ENCODE measurements at places on chromosomes 1 and 21.
A peak's percentile ranks its signal among the peaks of the same experiment; 100 is the strongest.

GRCh38 chr1:226064816-226065248 lies 2.3 kb downstream of the H3-3A start:
- DNase-seq: peak; percentile 21

DNA sequence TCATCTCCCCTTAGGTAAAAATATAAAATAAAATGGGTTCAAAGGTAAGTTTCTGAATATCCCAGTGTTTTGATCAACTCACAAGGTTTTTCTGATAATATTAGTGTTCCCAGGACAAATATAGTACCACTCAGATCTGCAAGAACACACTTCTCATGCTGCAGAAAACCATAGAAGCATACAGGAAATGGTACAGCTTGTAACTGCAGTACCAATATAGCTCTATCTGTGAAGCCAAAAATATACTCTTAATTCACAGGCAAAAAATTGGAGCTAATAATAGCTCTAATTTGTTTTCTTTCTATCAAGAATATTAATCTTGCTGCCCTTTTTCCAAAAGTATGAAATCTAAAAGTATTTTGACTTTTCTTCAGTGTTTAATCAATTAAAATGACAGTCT lies 13.2 kb downstream of the VPS45 start:
- DNase-seq: no peak

GRCh38 chr1:214557952-214558735 lies 6.7 kb upstream of the PTPN14 start:
- peak; percentile 42 for DNase-seq

GRCh38 chr1:46248122-46248920 lies 758 bp downstream of the RAD54L start:
- peak; percentile 32 for DNase-seq

- no peak for DNase-seq
These were observed 133.4 kb upstream of the FGGY start for GRCh38 chr1:59163268-59164092.

GRCh38 chr1:48773133-48773532 lies 3.6 kb downstream of the BEND5 start:
- no peak for DNase-seq

GRCh38 chr1:97396463-97396862 lies 524.4 kb downstream of the DPYD start:
- DNase-seq: no peak

DNA sequence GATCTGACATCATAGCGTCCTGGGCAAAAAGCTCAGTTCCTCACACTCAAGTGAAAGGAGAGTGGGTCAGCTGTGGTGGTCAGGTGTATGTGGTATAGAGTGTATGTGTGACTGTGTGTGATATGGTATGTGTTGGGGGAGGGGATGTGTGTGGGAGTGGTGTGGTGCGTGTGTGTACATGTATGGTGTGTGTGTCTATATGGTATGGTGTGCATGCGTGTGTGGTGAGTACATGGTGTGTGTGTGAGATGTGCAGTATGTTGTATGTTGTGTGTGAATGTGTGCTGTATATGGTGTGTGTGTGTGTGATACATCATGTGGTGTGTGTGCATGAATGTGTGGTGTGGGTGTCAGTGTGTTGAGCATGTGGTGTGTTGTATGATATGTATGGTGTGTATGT lies 20.9 kb downstream of the FAM3B start:
- DNase-seq: no peak

DNA sequence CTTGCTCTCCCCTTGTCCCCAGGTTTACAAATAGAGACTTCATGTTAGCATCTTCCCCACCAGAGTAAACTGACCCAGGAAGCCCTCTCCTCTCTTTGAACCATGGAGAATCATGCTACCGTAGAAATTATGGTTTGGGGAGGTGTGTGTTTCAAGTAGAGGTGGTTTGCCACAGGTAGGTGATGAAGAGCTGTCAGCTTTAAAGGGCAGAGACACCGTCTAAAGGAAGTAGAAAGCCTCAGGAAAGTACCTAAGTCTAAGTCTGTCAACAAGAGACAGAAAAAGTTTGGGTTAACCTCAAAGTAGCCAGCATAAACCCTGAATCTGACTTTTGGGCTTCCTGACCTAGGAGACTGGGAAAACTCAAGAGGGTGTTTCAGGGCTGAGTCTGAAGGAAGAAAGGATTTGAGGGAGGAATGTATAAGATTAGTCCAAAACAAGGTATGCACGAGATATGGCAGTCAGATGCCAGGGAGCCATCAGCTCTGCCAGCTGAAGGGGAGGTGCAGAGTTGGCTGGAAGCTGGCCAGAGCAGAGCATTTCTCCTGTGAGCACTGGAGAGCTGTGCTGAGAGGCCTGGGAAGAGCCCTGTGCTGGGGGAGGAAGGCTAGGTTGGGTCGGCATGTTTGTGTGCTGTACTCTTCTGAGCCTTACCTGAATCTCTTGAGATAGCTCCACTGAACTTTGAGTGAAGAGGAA lies 14.3 kb downstream of the ADAMTSL4 start:
- DNase-seq: no peak

DNA sequence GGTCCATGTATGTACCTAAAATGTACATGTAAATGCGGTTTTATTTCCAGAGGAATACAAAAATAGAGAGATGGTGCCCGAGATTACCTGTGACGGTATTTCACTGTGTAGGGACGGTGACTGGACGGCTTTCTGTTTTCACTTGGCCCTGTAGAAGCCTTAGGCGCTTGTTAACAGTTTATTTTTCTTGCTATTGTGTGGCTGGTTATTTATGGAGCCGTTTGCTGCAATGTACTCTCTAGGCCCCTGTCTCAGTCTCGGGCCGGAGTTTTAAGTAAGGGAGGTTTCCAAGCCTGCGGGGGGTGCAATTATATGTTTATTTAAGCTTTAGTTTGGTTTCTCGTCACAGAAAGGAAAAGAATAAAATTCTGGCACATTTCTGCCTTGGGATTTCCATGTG lies 413 bp downstream of the EFCAB7 start:
- DNase-seq: peak; percentile 7

GRCh38 chr21:36047139-36047538 lies 13.2 kb downstream of the SETD4 start:
- no peak for DNase-seq

- no peak for DNase-seq
These were observed 60.6 kb downstream of the NFIA start for GRCh38 chr1:61142726-61143500.

DNA sequence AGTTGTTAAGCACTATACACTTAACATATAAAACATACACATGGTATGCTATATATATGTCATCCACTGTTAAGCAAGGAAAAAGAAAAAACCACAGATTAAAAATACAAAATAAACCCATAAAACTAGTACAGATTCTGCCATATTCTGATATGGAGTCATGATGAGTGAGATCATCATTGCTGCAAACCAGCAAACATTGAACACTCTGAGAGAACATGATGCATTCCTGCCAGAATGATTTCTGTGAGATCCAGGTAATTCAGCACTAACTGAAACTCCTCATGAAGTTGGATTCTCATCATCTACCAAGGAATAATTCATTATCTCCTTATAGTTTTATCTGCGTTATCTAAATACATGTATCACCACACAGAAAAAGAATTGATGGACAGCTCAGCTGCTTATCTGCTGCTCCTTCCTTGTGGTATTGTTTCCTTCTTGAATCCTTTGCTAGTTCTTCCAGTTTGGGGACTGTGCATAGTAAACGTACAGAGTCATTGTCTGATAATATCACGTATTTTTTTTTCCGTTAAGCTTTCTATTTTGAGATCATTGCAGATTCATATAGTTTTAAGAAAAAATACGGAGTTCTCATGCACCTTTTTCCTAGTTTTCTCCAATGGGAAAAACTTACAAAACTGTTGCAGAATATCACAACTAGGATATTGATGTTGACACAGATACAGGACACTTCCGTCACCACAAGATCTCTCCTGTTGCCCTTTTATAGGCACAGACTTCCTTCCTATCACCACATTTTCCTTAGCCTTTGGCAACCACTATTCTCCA lies 9.3 kb downstream of the RAB4A start:
- no peak for DNase-seq

DNA sequence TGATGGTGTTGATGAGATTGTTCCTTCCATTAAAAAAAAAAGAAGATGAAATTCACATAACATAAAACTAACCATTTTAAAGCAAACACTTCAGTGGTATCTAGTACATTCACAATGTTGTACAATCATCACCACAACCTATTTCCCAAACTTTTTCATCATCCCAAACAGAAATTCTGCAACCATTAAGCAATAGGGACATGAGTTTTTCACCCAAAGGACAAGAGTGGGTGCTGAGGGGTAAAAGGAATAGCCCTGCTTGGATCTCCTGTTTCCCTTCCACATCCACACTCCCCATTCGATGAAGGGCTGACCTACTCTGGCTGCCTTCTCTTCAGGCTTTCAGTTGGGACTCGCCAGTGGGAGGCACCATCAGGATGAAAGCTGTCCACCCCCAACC lies 59.3 kb downstream of the SLC9A1 start:
- DNase-seq: no peak

DNA sequence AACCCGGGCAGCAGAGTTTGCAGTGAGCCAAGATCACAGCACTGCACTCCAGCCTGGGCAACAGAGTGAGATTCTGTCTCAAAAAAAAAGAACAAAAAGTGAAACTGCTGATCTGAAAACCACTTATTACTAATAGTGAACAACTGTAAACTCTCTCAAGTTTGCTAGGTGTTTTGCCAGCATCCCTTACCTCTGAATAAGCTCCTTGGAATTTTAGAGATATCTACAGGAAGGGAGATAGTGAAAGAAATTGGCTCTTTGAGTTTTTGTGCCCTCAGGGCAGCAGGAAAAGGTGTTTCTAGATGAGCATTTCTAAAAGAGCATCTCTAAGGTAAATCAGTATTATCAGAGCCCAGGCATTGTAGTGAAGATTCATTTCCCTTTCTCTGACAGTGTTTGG lies 27.1 kb downstream of the PARK7 start:
- DNase-seq: no peak

GRCh38 chr21:42785666-42786427 lies 93.5 kb downstream of the WDR4 start:
- DNase-seq: no peak

DNA sequence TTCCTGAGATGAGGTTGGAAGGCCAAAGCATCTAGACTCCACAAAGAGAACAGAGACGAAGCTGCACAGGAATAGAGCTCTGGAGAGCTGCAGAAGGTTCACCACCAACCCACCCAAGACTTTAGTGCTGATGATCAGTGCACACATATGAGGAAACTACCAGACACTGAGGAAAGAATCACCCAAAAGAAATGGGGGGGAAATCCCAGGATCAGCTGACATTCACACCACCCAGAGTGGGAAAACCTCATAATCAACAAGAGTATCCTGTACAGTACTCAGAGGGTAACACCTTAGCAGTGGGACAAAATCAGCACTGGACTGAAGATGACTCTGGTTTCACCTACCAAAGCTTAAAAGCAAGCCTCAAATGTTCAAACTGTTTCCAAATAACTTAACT lies 36.4 kb downstream of the DENND1B start:
- DNase-seq: no peak

DNA sequence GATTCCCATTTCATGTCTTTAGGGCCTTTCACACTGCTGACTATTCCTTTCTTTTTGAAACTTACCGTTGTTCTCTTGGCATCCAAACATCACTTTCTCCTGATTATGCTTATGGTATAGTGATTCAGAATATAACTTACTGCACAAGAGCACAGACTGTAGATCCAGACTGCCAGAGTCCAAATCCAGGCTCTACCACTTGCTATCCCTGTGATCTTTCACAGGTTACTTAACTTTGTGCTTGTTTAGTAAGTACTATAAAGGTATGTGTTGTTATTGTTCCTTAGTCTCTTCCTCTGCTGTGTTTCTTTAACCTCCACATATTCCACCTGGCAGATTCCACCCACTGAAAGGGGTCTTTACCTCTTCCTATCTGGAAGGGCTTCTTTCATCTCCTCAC lies 8.4 kb downstream of the SCMH1 start:
- no peak for DNase-seq

Data from nephron progenitor cell (in vitro differentiated cells).